ENCODE measurements at places on chromosomes 16 and 17.

- no peak for DNase-seq
These were observed 116.6 kb downstream of the ZNF18 start for GRCh38 chr17:11880714-11881113.

- no peak for DNase-seq
These were observed 121.8 kb downstream of the SPACA3 start for GRCh38 chr17:33113276-33113990.

GRCh38 chr16:11253009-11253994 lies 2.7 kb downstream of the SOCS1 start:
- no peak for DNase-seq

DNA sequence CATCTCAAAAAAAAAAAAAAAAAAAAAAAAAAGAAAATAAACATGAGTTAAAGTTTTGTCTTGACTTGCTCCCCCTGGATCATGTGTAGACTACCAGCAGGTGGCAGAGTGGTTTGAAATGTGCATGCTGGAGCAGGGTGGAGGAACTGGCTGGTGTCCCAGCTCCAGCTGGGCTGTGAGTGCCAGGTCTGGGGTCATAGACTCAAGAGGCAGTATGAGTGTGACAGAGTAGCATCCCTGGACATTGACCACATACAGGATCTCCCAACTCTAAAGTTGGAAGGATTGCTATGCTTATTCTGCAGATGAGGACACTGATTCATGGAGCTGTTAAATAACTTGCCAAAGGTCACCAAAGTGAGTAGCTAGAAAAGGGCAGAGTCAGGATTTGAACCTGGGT lies 198.0 kb upstream of the MPHOSPH6 start:
- no peak for DNase-seq

DNA sequence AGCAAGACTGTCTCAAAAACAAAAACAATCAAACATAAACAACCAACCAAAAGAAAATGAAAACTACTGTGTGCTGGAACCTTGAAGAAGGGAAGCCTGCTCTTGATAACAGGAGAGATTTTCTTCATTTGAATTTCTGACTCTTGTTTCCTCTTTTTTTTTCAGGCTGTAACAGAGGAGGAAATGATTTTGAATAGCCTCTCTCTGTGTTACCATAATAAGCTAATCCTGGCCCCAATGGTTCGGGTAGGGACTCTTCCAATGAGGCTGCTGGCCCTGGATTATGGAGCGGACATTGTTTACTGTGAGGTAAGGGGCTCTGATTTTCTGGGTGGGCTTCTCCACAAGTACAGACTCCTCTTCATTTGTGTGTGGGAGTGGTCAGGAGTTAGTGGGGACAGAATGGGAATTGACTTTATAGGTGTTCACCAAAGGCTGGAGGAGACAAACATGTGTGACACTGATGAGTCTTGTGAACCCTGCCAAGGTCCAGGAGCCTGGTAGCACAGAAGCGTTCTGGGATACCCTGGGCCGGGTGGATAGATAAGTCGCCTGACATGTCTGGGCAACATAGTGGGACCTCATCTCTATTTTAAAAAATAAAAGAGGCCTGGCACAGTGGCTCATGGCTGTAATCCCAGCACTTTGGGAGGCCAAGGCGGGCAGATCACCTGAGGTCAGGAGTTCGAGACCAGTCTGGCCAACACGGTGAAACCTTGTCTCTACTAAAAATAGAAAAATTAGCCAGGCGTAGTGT lies 14.9 kb downstream of the DUS2 start:
- DNase-seq, result no peak

GRCh38 chr16:88316151-88316550 lies 66.6 kb upstream of the ZNF469 start:
- DNase-seq, result no peak

- no peak for DNase-seq
These were observed 54.5 kb upstream of the MRC2 start for GRCh38 chr17:62572888-62573401.

- no peak for DNase-seq
These were observed 19.7 kb downstream of the CYB5B start for GRCh38 chr16:69443927-69444631.

- no peak for DNase-seq
These were observed 1.6 kb downstream of the SPIRE2 start for GRCh38 chr16:89829630-89830437.

GRCh38 chr17:79046916-79047280 lies 22.9 kb downstream of the C1QTNF1 start:
- no peak for DNase-seq

- DNase-seq, result no peak
These were observed 2.7 kb downstream of the CENPX start for GRCh38 chr17:82019690-82020571.

DNA sequence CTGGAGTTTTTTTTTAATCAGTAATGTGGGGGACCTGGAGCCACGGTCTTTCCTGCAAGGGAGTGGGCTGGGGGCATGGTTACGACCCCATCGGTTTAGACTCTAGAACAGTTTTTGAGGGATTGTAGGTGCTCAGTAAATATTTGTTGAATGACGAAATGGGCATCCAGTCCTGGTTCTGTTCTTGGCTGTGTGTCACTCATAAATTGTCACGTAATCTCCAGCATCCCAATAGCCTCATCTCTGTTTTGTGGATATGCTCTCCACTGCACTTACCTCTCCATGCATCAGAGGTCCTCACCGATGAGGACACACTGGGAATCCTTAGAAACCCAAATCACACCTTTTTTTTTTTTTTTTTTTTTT lies 497 bp upstream of the SLC38A7 start:
- no peak for DNase-seq

GRCh38 chr16:58847902-58848661 lies 114.0 kb upstream of the GOT2 start:
- no peak for DNase-seq

DNA sequence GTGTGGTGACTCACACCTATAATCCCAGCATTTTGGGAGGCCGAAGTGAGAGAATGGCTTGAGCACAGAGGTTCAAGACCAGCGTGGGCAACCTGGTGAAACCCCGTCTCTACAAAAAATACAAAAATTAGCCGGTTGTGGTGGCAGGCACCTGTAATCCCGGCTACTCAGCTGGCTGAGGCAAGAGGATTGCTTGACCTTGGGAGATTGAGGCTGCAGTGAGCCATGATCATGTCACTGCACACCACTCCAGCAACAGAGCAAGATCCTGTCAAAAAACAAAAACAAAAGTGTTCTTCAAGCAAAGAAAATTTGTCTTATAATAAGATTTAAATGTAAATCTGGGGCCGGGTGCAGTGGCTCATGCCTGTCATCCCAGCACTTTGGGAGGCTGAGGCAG lies 51.5 kb downstream of the PAFAH1B1 start:
- DNase-seq, result no peak

- no peak for DNase-seq
These were observed 4.4 kb downstream of the DLG4 start for GRCh38 chr17:7215136-7215638.

- DNase-seq, result no peak
These were observed 1.5 kb upstream of the TBCD start for GRCh38 chr17:82750241-82750908.

- no peak for DNase-seq
These were observed 1.1 kb downstream of the CBX1 start for GRCh38 chr17:48100160-48100559.

- DNase-seq, result no peak
These were observed 128.8 kb downstream of the ASIC2 start for GRCh38 chr17:33164169-33164881.

DNA sequence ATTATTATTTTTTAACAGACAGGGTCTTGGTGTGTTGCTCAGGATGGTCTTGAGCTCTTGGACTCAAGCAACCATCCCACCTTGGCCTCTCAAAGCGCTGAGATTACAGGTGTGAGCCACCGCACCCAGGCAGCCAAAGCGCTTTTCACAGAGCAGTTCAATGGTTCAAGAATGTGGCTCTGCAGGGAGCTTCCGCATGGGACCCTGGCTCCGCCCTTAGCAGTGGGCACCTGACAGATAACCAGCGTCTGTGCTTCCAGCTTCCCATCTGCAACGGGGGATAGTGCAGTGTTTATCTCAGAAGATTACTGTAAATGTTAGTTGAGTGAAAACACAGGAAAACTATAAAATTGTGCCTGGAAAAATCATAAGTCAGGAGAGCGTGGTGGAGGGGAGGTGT lies 99.4 kb downstream of the KCNJ12 start:
- DNase-seq, result no peak

DNA sequence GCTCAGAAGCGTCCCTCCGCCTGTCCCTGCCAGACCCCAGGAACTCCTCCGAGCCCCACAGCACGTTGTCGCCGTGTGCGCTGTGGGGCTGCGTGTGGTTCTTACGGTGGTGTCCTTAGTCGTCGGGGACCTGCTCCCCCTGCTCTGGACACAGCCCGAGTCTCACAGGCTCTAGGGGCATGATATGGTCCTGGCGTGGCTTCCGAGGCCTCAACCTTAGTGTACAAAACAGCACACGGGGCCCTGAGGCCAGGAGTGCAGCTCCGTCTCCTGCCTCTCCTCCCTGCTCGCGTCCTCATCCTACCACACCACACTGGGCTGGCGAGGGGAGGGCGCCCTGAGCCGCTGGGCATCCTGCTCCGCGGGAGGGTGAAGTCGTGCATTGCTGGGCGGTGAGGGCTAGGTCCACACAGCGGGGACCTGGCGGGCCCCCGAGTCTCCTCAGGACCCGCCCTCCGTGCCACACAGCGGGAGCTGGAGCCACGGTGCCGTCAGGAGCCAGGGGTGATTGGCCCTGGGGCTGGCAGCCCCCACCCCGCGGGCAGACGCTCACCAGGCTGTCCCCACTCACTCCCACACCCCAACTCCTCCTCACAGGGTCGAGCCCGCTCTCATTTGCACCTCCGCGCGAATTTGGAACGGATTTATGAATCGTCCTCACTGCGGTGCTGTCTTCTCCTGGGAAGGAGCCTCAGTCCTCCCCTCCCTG lies 1.2 kb upstream of the MAFG start:
- DNase-seq, result no peak

- DNase-seq, result no peak
These were observed 6.4 kb upstream of the CRISPLD2 start for GRCh38 chr16:84813141-84813934.

DNA sequence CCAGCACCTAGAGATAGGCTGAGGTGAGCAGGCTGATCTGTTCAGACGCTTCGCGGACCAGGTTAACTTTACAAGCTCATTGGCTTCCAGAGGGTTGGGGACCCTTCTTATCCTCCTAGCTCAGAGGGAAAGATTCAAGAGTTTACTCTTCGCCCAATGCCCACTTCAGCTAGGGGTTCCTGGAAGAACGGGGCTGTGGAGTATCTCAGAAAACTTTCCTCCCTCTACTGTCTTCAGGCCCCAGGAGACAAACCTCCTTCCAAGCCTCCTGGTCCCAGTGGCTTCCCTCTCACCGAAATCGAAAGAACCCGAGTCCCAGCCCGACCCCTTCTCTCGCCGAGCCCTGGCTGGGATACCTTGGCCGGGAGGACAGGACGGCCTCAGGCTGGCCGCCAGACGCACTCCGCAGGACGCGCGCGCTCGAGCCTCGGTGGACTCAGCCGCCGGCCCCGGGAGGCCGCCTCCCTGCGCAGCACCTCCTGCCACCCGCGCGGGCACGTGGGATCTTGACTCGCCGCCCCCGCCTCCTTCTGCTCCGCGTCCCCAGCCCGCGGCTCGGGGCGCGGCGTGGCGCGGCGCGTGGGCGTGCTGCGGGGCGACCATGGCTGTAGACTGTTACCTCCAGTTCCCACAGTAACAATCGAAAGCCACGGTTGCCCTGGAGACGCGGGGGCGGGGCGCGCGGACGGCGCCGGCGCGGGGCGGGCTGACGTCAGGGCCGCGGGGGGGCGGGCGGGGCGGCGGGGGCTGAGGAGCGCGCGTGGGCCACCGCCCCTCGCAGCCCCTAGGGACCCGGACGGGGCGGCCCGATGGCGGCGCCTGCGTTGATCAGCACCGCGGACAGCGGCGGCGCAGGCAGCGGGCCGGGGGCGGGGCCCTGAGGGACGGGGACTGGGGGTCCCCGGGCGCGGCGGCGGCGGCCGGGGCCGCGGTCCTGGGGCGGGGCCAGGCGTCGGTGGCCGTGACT lies 5.3 kb upstream of the HIC1 start:
- no peak for DNase-seq

- DNase-seq, result no peak
These were observed 17.0 kb upstream of the ABCA10 start for GRCh38 chr17:69245617-69246016.

GRCh38 chr17:48542114-48542656 lies 2.7 kb downstream of the HOXB2 start:
- no peak for DNase-seq

DNA sequence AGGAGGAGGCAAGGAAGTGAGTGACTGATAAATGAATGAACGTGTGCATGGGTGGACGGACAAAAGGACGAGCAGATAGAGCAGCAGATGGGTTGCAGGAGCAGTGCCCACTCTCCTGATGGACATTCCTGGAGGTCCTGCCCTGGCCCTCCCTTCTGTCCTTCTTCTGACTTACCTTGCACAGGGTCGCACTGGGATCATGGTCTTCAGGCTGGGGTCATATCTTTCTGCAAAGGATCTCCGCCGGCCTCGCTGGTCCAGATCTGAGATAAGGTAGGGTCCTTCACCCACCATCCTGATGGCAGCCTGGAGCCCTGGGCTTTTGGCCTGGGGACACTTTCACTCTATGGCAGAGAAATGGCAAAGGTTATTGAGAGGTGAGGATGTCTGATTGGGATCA lies 9.7 kb downstream of the ABCC12 start:
- DNase-seq, result no peak

DNA sequence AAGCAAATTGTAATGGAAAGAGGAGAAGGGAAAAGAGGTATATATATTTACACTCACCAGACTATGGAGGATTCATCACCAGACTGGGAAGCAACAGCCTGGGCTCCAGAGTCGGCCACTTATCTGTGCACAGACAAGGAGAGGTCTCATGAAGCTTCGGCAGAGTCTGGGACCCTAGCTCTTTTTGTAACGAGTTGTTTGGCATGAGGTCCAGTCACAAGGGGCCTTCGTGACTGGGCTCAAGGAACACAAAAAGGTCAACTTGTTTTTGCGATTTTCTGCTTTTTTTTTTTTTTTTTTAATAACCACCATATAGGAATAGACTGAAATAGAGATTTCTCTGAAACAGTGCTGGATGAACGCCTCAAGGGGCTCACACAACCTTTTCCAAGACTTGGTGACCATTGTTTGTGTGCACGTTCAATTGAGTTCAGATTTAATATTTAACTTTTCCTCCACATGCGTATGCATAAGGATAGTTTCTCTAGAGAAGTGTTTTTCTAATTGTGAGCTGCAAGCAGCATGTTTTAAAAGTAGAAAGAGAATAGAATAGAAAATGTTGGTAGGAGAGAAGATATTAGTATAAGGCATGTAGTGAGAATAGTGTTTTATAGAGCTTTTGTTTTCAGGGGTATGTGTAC lies 25.8 kb downstream of the BPTF start:
- no peak for DNase-seq

- DNase-seq, result no peak
These were observed 44.4 kb upstream of the GPRC5B start for GRCh38 chr16:19929062-19929511.

DNA sequence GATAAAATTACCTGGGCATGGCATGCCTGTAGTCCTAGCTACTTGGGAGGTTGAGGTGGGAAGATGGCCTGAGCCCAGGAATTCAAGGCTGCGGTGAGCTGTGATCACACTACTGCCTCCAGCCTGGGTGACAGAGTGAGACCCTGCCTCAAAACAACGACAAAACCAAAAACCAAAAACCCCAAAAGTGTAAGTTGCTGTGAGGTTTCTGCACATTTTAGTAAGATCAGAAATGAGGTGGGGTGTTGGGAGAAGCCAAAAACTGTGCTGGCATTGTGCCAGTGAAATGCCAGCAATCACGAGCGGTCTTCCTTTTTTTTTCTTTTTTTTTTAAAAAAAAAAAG lies 114.6 kb downstream of the PITPNC1 start:
- no peak for DNase-seq

- DNase-seq, result no peak
These were observed 13.3 kb downstream of the TSPOAP1 start for GRCh38 chr17:58315281-58315711.
